ENCODE measurements at places on chromosomes 13 and 19.
A peak's percentile ranks its signal among the peaks of the same experiment; 100 is the strongest.

DNA sequence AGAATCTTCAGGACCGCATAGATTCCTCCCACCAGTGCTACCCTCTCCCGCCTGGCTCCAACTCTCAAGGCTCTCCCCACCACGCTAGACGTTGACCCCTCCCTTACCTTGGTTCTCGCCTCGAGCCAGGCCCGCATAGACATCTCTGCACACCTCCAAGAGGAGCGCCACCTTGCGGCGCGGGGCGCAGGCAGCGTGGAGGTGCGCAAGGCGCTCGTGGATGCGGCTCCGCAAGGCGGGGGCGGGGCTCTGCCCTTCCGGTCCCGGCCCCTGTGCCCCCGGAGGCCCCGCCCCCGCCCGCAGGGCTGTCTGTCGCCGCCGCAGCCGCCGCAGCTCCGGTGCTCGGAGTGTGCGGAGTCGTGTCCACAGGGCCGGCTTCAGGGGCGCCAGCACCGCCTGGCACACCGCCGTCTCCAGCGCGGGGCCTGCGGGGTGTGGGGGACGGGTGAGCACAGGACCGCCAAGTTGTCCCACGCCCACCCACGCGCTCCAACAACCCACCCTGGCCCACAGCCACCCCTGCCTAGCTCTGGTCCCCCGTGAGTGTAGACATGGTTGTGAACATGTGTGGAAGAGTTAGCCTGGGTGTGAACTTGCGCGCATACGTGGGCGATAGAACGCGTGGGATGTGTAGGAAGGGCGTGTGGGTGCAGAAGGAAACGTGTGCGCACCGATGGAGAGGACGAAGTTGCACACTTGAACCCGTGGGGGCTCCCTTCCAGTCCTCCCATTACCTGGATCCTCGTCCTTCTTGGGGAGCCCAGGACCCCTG is 8.1 kb downstream of the RINL start:
- peak; percentile 95 for DNase-seq

- DNase-seq: no peak
These were observed 43.0 kb upstream of the HNRNPA1L2 start for GRCh38 chr13:52599037-52599847.

DNA sequence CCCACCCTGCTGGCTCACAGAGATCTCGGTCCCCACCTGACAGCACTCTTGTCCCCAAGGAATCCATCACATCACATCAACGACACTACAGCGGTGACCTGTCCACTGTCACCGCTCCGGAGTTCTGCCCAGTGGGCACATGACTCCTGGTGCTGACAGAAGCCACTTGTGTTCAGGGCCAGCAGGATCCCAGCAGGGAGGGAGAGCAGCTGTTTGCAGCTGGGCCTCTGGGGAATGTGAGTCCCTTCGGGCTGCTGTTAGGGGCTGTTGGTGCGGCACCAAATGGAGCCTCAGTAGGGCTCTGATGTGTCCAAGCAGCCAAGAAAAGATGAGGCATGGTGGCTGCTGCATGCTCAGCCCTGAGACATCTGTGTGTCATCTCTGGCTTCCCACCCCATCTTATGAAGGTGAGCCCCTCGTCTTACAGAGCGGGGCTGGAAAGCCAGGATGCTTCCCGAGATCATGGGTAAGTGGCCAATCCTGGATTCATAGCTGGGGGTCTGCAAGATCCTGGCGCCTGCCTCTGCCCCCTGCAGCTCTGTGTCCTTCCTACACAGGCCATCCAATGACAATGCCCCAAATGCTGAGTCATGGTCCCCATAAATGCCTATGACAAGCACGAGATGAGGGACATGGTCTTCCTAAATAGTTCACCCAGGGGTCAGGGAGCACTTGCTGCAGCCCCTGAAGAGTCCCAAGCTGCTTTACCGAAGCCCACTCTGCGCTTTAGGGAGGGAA is 56.0 kb downstream of the F2RL3 start:
- DNase-seq: no peak

DNA sequence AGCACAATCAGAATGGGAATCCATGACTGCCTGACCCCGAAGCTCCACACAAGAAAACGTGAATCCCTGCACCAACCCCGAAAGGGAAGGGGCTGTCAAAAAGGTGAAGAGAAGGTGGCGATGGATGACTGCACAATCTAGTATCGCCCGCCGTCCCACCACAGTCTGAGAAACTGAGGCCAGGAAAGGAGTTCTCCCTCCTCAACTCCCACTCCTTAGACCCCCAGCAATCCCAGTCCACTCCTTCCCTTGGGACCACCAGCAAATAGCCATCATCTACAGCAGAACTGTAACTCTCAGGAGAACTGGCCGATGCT is 451 bp downstream of the NOSIP start:
- no peak for DNase-seq

- DNase-seq: no peak
These were observed 158.4 kb downstream of the RNF17 start for GRCh38 chr13:24922387-24922744.

DNA sequence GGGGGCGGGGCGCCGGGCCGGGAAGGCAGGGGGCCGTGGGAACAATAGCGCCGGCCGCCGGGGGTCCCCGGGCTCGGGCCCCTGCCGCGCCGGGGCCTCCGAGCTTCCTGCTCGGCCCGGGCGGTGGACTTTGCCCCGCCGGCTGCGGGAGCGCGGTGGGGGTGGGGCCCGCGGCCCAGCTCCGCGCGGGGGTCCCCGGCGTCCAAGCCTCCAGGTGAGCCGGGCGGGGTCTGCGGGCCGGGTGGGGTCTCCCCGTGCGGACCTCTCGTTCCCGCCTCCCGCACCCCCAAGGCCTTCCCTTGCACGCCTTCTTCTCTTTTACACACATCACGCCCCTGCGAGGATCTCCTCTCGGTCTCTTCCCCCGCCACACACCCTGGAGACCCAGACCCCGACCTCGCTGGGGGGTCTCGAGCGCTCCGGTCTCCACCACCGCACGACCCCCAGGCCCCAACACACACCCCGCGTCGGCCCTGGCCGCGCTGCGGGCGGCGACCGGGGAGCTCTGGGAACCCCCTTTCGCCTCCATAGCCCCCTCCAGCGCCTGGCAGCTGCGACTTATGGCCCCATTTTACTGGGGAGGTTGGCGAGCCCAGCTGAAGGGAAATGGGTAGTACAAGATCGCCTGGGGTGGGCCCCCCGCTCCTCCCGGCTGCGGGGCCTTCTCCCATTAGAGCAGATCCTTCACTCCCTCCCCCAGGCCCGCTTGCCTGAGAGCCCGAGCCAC is 711 bp downstream of the CAMSAP3 start:
- no peak for DNase-seq

GRCh38 chr19:39403331-39404312 is 3.0 kb upstream of the ZFP36 start:
- DNase-seq: peak; percentile 96

GRCh38 chr19:18417250-18418028 is 1.8 kb upstream of the SSBP4 start:
- peak; percentile 80 for DNase-seq

DNA sequence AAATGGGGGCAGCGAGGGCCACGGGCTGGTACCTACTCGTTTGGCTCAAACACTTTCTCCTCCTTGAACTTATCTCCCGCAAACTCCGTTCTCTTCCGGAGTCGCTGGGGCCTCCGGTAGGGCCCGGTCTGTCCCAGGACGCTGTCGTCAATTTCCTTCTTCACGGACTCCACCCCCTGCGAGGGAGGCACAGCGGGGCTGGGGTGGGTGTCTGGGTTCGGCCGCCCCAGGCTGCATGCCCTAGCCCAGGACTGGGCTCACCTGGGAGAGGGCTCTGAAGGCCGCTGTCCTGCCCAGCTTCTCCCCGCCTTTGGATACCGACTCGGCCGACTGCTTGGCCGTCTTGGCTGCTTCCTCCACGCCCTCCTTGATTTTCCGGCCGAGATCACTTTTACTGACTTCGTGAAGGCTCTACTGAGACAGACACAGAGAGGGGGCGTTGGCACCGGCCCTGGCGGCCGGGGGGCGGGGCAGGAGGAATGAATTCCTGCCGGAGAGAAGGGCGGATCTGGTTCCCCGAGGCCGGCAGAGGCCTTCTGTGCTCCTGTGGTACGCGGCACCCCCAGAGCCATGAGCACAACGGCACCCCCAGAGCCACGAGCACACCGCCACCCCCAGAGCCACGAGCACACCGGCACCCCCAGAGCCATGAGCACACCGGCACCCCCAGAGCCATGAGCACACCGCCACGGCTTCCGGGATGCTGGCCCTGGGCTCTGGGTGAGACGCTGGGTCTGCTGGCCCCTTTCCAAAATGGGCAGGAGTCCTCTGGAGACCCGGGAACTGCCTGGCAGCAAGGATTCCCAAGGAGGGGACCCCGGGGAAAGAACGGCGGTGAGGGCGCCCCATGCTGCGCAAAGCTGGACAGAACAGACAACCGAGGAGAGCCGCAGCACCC is 8.1 kb upstream of the CTXN1 start:
- no peak for DNase-seq

GRCh38 chr19:31223740-31224534 is 125.3 kb downstream of the TSHZ3 start:
- no peak for DNase-seq

- no peak for DNase-seq
These were observed 41.2 kb downstream of the NFIX start for GRCh38 chr19:13036366-13036976.

- no peak for DNase-seq
These were observed 158.7 kb downstream of the VWA8 start for GRCh38 chr13:41802043-41802683.

DNA sequence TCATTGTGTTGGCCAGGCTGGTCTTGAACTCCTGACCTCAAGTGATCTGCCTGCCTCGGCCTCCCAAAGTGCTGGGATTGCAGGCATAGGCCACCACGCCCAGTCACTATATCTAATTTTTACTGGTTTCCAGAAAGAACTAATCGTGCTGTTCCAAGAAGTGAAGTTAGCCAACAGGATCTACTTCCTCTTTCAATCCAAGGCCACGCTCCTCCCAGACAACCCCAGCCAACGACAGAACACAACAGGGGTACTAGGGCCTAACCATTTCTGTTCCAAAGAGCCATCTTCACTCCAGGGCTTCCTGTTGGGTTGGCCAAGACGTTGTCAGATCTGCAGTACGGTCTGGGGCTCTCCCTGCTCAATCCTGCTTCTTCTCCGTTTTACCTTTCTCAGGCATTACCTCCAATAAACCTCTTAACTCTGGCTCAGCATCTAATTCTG is 7.0 kb upstream of the LSM14A start:
- no peak for DNase-seq

GRCh38 chr13:23796551-23796950 is 92.6 kb downstream of the MIPEP start:
- no peak for DNase-seq

- no peak for DNase-seq
These were observed 10.0 kb upstream of the CEACAM21 start for GRCh38 chr19:41566001-41566400.

DNA sequence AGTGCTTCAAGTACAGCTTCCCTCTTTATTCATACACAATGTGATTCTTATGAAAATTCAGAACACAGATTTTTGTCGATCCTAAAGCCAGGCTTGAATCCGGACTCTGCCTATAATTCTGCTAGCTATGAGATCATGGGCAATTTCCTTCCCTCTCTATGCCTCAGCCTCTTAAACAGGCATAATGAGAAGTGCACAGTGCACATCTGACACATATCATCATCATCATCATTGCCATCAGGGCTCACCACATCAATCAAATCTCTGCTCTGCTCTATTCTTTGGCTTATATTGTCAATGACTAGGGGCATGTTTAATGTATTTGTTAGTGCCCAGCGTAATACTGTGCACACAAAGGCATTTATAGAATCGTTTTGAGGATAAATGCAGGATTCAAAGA is 269.1 kb downstream of the ABCC4 start:
- no peak for DNase-seq

- DNase-seq: no peak
These were observed 54.6 kb downstream of the ARHGAP35 start for GRCh38 chr19:46915386-46915785.

DNA sequence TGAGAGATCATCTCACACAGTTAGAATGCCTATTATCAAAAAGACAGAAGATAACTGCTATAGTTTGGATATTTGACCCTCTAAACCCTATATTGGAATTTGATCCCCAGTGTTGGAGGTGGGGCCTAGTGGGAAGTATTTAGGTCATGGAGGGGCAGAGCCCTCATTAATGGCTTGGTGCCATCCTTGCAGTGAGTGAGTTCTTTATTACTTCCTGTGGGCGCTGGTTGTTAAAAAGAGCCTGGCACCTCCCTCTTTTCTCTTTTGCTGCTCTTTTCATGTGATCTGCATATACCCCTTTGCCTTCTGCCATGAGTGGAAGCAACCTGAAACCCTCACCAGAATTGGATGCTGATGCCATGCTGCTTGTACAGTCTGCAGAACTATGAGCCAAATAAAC is 66.8 kb downstream of the TDRD3 start:
- no peak for DNase-seq

- no peak for DNase-seq
These were observed 1306.0 kb upstream of the SLC10A2 start for GRCh38 chr13:104372095-104372655.

GRCh38 chr19:58563823-58564222 is 5.4 kb upstream of the UBE2M start:
- no peak for DNase-seq

DNA sequence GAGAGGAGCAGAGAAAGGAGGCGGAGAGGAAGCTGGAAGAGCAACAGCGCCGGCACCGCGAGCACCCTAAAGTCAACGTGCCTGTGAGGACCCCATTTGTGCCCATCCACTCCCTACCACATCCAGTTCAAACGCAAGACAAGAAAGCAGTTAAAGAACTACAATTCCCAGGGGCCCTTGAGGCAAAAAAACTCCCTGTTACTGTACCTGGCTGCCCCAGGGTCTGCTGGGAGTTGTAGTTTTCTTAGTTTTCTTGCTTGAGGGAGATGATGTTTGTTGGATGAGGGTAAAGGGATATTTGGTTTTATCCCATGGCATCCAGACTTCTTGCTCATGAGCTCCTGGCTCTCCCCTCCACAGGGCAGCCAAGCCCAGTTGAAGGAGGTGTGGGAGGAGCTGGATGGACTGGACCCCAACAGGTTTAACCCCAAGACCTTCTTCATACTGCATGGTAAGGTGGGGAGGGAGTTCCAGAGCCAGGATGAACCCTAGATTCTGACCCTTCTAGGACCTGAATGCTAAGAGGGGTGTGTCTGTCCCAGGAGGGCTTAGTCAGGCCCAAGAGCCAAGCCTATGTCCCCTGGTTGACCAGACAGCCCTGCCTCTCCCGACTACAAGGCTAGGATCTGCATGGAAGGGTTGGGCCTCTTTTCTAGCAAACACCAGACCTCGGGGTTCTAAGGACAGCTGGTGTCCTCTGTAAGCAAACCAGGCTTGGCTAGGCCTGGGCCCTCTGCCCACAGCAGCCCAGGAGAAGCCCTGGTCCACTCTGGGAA is 13.2 kb downstream of the NUCB1 start:
- DNase-seq: no peak

Measured in stimulated activated effector memory CD8-positive, alpha-beta T cell treated with anti-CD3 and anti-CD28 coated beads, Interleukin-12 subunit alpha, Interleukin-12 subunit beta, amount 100 ng/mL, for 72 hours (primary cell).